NCI-H774 (cell line): ENCODE measurements at places on chromosomes 7 and 10.

DNA sequence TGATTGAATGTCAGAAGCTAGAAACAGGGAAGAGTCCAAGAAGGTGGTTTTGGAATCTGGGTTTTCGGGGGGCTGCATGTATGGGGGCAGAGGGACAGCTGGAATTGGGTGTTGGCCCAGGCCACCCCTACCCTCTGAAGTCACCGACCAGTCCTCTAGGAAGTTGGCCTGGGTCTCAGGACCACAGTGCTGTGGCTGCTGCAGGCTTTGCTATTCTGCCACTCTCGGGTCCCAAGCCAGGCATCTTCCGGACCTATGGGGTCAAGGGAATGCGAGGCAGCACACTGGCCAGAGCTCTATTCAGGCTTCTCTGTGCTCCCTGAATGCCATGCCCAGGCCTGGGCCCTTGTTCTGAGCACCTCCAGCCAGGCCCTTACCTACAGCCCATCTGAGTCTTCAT lies 13.2 kb downstream of the FGF8 start:
- DNase-seq = no peak

DNA sequence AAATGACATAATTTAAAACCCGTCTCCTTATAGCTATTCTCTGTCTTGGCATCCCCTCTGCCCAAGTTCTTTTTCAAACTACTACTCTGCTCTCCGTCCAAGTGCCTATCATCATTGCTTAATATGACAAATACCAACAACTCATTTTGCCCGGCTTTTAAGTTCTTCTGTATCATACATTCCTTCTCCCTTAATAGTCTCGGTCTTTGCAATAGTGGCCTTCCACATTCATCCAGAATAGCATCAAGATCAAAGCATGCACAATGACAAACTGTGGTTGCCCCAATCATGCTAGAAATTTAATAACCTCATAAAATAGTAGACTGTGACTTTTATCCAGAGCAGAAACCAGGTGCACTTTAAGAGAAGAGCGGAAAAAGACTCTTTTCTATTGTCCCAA lies 198.9 kb downstream of the ETV1 start:
- no peak for DNase-seq

- no peak for DNase-seq
Measured at GRCh38 chr10:76287856-76288255, 856.4 kb downstream of the LRMDA start.

- DNase-seq = no peak
Measured at GRCh38 chr7:141792526-141792925, 2.5 kb downstream of the TAS2R5 start.

DNA sequence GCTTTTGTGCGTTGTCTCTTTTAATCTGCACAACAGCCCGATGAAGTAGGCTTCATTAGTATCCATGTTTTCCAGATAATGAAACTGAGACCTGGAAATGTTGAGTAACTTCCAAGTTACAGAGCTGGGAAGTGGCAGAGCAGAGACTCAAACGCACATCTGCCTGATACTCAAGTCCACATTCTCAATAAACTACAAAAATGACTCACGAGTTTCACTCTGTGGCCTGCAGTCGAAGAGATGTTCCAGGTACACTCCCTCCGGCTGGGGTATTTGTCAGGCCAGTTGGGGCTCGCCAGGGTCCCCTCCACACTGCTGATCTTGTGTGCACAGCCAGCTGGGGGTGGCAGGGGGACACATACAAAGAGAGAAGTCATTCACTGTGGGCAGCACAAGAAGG lies 17.7 kb upstream of the OPALIN start:
- DNase-seq = no peak

GRCh38 chr7:31782411-31782991 lies 95.5 kb downstream of the PPP1R17 start:
- peak; percentile 41 for DNase-seq

DNA sequence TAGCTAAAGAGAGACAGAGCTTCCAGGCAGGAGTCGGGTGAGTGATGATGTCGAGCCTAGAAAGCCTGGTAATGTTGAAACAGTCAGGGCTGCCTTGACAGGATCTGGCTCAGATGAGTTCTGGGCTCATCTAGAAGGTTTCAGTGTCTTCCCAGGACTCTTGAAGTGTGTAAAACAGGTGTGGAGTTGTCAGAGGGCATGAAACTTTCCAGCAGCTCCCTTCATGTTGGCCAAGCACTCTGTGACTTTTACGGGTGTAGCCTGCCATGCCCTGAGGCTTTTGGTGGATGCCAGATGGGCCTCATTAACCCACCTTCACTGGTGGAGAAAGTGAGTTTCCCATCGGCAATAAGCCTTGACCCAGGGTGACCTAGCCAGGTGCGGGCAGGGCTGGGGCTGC lies 66.4 kb upstream of the PDCD4 start:
- DNase-seq = no peak

- peak; percentile 68 for DNase-seq
Measured at GRCh38 chr7:126700807-126701604, 551.7 kb downstream of the GRM8 start.

DNA sequence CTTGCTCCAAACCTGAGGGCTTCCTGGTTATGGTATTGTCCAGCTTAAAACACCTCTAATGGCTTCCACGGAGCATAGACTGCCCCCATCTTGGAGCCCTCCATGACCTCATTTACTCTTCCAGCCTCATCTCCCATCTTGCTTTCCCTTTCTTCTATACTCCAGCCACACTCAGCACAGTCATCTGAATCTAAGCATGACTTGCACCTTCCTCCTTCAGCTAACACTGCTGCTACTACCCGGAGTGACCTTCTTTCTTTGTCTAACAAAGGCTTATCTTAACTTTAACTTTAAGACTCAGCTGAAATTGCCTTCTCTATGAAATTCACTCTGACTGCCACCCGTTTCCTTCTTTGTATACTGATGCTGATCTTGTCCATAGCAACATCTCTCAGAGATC lies 135.1 kb downstream of the FAM107B start:
- no peak for DNase-seq

DNA sequence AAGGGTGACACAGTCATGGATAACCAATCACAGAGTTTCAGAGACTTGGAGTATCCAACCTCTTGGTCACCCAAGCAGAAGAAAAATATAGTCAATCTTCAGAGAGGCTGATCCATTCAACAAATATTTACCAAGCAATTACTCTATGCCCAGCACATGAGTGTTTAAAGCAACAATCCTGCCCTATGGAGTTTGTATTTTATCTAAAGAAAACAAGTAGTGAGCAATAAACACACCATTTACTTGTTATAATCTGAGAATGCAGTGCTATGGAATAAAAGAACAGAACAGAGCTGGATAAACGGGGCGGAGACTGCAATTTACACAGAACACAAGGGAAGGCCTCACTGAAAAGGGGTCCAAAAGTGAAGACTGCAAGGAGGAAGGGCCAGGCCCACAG lies 63.8 kb downstream of the GRB10 start:
- DNase-seq = no peak

GRCh38 chr10:127195041-127195506 lies 1.3 kb downstream of the INSYN2A start:
- DNase-seq = no peak

DNA sequence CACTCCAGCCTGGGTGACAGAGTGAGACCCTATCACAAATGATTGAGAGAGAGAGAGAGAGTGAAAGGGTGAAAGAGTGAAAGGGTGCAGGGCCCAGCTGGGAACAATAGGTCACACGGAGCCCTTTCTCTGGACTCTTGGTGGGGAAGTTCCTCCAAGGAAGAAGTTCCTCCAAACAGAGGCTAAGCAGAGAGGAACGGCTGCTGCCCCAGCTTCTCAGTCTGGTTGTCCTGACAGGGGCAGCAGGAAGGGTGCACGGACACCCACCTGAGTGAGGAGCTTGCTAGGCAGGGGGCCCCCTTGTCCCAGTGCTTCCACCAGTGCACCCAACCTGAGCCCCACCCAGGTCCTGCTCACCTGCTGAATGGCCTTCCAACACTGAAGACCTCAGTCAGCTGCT lies 38.8 kb upstream of the MYL10 start:
- no peak for DNase-seq

DNA sequence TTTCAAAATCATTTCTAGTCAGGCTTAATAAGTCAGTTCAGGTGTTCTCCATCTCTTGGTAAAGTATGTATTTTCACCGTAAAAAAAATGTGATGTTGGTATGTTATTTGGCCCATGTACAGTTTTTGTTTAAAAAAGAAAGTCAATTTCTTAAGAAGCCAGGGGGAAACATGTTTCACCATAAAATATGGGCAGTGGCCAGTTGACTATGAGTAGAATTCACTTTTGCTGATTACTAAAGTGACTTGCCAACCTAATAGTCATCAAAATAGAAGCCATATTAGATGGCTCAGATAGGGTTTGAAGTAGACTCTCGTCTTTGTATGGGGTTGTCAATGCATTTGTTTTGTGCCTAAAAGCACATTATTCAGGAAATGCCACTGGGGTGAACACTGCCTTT lies 266.3 kb downstream of the BICC1 start:
- no peak for DNase-seq

GRCh38 chr10:123583639-123584418 lies 82.3 kb upstream of the GPR26 start:
- no peak for DNase-seq

- DNase-seq = no peak
Measured at GRCh38 chr7:3117488-3118231, 74.0 kb upstream of the CARD11 start.

DNA sequence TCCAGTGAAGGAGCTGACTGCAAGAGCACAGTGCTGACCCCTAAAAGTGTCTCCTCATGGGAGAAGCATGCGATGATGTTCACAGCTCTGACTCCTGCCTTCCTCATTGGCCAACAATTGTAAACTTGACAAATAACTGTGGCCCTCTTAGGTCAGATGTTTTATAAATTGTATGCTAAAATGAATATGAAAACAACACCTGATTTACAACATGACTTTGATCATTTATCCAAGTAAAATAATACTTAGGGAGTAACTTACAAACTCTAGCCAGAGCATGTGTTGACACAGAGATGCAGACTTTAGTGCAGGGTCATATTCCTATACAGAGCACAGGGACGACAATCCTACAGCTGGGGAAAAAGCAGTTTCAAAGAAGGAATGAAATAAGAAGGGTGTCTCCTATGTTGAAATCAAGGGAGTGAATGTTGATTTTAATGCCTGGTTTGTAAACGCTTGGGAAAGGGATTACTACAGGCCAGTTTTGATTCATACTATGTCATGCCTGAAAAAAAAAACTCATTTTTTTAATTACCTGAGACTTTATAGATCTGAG lies 391.4 kb upstream of the AKR1E2 start:
- no peak for DNase-seq

GRCh38 chr10:34479520-34480179 lies 335.4 kb downstream of the PARD3 start:
- DNase-seq = no peak

- DNase-seq = no peak
Measured at GRCh38 chr7:112649560-112649959, 140.6 kb downstream of the TMEM168 start.

DNA sequence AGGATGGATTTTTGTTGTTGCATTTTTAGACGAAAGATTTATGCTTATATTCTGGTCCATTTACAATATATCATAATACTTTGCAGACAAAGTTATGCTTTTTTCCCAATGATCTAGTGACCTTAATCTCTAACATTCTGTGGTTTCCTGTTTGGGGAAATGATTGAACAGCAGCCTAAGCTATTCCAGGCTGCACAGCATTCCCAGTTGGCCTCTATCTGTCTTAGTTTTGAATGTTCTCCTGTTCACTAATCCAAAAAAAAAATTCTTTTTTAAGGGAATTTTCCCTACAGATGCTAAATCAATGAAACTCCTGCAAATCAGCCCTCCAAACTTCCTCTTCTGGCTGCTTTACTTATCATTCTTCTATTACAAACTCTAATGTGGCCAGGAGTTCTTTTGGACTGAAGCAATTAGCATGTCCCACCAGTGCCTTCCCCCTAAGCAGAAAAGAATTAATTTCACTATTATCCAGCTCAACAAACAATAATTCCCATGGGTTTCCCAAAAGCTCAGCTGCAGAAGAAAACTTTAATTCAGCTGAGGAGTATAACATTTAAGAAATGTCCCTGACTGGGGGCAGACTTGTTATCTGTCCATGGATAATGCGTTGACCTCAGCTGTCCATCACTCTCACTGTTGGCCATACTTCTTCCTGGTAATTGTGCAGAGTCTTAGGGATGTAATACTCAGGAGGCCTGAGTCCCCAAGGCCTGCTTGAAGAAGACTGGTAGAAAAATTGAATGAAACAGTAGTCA lies 81.9 kb upstream of the TRIL start:
- no peak for DNase-seq

DNA sequence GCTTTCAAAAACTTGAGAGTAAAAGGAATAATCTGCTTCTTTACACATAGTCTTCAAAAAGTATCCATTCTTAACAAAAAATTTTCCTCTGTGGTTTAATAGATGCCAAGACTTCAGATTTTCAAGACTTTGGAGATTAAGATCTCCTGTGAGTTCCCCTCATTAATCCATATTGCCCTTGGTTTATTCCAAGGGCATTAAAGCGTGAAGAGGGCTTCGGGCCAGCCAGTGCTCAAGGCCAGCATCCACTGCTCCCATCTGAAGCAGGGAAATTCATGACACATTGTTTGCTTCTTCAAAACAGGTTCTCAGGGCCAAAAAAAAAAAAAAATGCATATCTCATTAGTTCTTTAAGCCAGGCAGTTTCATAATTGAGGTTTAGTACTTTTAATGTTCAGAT lies 137.3 kb upstream of the RHOBTB1 start:
- no peak for DNase-seq

- DNase-seq = no peak
Measured at GRCh38 chr7:127393368-127394058, 1.0 kb upstream of the ZNF800 start.

DNA sequence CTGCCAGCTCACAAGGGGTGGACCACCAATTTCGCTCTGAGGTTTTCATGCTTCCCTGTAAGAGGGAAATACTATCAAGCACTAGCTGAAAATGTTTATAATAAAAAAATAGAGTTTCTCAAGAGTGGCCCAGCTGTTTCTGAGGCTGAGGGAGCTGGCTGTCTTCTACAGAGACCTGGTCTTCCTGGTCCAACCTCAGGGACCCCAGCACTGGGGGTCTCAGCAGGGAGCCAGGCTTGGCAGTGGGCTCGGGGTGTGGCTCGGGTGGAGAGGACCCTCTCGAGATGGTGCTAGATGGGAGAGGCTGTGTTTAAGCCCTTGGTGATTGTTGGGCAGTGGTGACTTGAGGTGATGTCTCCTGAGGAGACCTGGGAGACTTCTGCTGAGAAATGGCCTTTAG lies 87.3 kb upstream of the SHH start:
- no peak for DNase-seq

- DNase-seq = no peak
Measured at GRCh38 chr10:78686444-78687060, 382.2 kb upstream of the ZMIZ1 start.

- no peak for DNase-seq
Measured at GRCh38 chr7:129690701-129691100, 79.2 kb downstream of the NRF1 start.

DNA sequence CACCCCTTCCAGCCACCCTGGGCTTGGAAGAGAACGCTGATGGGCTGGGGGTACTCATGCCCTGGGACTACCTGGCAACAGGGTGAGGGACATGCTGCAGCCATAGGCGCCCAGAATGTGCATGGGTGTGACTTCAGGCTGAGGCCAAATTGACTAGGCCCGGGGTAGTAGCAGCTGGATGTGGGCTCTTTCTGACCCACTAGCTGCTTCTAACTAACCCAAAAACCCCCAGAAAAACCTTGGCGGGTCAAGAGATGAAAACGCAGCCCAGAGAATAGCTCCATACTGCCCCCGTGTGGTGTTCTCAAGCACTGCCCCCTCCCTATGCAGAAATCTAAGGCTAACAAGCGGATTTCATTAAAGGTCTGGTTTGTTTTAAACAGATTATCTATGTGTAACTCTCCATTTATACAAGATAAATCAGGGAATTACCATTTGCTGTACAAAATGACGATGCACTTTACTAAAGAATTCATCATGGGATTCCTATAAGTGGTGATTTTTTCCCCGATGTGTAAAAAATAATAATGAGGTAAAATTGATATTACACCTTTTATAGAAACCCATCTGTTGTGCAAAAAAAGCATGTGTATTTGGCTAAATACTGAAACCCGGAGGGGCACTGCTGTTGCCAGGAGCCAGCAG lies 4.2 kb downstream of the SMARCD3 start:
- peak; percentile 23 for DNase-seq
